ENCODE measurements at places on chromosomes 11 and 22.

- DNase-seq: no peak
Measured at GRCh38 chr11:71209181-71209580, 43.2 kb downstream of the SHANK2 start.

DNA sequence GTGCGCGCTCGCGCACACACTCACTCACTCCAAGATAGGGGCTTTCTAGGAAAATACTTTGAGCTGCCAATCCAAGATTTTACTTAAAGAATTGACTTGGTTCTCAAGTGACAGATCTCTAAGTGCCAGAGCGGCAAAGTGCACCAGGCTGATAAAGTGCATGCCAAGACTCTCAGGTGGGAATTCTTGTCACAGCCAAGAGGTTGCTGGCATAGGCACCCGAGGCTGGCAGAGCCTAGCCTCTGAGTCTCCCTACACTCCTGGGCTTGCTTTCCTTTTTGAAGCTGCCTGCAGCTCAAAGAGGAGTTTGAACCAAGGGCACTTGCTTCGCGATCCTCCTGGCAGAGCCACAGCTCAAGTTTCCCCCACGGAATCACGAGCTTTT, 2.5 kb upstream of the ADM start:
- no peak for DNase-seq

DNA sequence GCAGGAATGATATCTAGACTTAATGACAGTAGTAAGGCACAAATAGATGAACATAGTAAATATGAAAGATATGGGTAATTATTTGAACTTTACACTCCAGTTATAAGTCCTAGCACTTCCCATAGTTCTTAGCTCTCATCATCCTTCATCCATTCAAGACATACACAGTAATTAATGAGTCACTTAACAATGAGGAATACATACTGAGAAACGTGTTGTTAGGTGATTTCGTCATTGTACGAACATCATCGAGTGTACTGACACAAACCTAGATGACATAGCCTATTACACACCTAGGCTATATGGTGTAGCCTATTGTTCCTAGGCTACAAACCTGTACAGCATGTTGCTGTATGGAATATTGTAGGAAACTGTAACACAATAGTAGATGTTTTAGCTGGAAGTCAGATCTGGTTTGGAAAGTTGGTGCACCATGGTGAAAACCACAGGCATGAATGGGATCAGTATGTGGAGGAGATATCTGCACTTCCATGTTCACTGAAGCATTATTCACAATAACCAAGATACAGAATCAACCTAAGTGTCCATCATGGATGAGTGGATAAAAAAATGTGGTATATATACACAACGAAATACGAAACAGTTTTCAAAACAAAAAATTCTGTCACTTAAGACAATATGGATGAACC, 229.9 kb upstream of the PITPNB start:
- no peak for DNase-seq

DNA sequence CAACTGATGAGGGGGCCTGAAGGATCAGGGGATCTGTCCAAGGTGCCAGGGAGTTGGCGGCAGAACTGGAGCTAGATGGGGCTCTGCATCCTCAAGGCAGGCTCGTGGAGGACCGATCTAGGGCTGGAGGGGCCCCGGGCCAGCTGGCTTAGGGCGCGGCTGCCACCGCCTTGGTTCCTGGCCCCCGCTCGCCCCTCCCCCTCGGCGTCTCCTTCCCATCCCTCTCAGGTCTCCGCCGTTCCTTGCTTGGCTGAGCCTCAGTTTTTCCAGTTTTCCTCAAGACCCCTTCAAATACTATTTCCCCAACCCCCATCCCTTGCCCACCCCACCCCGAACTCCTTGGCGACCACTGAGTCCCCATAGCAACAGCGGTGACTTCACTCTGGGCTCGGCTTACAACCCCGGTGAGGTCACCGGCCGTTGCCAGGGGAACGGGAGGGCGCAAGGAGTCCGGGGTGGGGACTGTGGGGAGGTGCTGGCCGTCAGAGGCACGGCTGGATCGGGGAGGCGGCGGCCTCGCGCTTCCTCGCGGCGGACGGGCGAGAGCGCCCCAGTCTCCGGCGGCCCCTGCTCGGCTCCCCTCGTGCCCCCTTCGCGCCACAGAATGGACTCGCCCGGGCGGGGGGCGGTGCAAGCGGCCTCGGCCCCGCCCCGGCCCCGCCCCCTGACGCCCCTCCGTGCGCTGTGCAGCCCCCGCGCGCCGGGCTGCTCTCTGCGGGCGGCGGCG, 7.5 kb downstream of the FREY1 start:
- DNase-seq: peak; percentile 65

DNA sequence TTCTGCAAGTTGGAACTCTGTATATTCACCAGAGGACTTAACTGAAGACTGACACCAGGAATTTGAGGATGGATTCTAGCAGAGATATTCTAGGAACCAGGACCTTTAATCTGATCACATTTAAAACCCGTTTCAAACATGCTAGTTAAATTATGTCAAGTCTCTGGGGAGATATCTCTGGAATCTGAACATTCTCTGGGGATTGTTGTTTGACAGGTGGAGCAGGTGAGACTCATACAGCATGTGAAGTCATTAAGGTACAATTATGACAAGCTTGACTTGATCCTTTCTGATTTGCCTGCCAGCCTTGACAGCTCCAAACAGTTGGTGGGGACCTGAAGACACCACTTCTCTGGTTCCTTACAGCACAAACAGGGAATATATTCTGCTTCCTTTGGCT, 100.3 kb downstream of the FAT3 start:
- DNase-seq: no peak

- DNase-seq: no peak
Measured at GRCh38 chr11:68313574-68314202, 1.3 kb downstream of the LRP5 start.

DNA sequence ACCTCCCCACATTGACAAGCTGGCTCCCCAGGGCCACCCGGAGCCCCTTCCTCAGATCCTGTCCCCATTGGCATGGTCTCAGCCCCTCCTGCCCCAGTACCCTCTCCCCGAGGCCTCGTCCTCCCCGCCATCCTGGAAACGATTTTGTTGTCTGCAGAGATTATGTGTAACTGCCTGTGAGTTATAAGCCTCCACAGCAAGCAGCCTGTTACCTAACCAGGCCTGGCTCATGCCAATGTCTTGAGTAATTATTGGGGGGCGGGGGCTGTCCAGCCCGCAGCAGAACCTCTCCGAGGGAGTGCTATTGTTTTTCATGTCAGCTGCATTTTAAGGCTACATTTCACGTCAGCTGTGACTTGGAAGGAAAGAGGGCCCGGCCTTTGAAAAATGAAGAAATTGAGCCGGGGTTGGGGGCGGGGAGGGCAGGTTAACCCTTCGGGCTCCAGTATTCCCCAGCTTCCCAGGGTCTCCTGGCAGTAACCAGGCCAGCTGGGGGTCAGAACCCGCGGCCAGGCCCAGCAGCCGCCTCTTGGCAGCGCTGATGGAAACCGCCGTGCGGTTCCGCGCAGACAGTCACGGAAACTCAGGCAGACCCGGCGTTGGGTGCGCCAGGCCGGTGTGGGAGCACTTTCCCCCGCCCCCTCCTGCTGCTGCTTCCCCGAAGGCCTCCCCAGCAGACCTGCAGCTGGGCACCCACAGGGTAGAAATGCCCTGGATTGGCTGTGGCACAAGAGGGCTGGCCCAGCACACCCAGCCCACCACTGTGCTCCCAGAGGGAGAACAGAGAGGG, 59.5 kb downstream of the CDKN1C start:
- DNase-seq: no peak

- DNase-seq: no peak
Measured at GRCh38 chr11:19519912-19520641, 192.6 kb upstream of the NAV2 start.

DNA sequence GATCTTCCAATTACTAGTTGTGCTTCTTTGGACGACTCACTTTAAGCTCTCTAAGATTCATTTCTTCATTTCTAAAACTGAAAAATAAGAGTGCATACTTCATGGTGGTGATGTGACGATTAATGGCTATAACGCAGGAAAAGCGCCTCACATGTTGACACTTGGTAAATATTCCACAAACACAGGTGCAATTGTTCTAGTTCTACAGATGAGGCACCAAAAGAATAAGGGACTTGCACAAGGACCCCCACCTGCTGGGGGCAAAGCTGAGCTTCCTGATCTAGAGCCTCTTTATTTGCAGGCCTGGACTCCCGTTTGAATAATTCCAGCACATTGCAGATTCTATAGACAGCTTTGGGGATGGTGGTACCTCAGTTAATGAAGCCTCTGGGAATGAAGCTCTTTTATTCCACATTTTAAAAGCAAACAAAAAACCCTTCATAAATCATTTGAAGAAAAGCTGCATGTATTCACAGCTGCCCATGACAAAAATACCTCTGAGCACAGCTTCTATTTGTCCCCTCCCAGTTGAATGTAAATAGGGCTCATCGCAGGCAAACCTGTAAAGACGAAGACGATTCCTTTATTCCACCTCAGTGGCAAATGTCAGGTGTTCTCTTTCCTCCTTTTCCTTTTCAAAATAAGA, 14.9 kb upstream of the CADM1 start:
- DNase-seq: no peak

DNA sequence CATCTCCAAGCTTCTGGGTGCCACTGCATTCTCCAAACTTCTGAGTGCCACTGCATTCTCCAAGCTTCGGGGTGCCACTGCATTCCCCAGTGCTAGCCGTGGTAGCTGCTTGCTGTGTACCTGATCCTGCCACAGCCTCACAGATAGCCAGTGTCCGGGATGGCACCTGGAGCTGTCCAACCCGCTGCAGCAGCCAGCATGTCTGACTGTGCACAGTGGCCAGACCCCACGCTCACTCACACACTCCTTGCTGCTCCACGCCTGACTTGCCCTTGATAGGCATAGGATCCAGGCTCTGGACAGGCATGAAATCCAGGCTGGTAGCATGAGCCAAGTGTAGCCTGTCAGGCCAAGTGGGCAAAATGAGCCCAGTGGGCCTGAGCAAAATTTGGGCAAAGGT, 465.0 kb downstream of the GUCY1A2 start:
- DNase-seq: no peak

GRCh38 chr11:44839458-44840084, 111.1 kb downstream of the TP53I11 start:
- DNase-seq: no peak

GRCh38 chr11:69249311-69250185, 44.4 kb upstream of the MYEOV start:
- DNase-seq: no peak

- no peak for DNase-seq
Measured at GRCh38 chr11:113247966-113248365, 66.4 kb upstream of the TTC12 start.

- DNase-seq: no peak
Measured at GRCh38 chr11:40010011-40010410, 1449.4 kb downstream of the LRRC4C start.

DNA sequence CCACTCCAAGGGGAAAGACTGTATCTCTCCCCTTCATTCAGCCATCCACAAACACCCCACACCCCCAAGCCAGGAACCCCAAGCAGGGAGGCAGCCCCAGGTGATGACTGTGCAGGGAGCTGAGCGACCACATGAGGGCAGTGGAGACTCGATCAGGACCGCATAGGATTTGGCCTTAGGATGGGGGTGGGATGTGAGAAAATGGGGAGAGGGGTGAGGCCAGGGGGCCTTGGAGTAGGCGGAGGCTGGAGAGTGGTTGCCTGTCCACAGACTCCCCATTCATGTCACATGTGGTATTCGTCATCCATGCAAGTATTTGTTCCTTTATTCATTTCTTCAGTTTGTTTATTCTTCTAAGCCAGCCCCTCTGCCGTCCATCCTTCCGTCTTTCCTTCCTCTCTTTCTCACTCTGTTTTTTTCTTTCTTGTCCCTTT, 2.7 kb upstream of the RHOD start:
- no peak for DNase-seq

GRCh38 chr22:48180631-48181030, 1418.2 kb downstream of the TBC1D22A start:
- DNase-seq: no peak

- DNase-seq: no peak
Measured at GRCh38 chr11:36500315-36500721, 9.8 kb downstream of the TRAF6 start.

DNA sequence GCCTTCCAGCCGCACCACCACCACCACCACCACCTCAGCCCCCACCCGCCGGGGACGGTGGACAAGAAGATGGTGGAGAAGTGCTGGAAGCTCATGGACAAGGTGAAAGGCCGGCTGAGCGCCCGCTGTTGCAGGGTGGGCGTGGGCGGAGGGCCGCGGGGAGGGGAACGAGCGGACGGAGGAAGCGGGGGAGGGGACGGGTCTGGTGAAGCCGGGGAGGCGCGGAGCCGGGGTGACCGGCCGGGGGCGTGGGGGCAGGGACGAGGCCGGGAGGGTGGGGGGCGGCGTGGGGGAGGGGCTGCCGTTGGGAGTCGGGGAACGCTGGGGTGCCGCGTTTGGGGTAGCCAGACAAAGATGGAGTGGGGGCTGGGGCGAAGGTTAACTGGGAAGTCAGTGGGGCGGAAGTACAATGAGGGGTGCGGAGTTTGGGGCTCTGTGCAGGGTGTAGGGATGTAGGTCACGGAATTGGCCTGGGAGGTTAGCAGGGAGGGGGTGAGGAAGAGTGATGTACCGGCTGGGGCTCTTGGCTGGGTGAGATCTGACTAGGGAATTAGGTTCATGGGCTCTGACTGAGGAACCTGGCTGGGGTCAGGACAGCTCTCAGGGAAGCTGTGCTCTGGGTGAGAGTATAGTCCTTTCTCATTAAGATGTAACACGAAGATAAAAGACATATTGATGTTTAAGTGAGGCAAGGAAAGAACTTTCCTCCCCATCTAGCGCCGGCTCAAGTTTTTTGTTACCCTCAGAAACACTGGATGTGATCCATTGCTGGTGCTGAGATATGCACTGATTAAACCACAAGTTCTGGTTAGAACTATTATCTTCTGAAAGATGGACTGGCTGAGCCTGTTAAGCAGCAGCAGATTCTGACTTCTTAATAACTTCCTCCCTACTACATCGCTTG, 624 bp downstream of the CBL start:
- DNase-seq: peak; percentile 57

- DNase-seq: no peak
Measured at GRCh38 chr11:8796941-8797340, 114.0 kb upstream of the AKIP1 start.

DNA sequence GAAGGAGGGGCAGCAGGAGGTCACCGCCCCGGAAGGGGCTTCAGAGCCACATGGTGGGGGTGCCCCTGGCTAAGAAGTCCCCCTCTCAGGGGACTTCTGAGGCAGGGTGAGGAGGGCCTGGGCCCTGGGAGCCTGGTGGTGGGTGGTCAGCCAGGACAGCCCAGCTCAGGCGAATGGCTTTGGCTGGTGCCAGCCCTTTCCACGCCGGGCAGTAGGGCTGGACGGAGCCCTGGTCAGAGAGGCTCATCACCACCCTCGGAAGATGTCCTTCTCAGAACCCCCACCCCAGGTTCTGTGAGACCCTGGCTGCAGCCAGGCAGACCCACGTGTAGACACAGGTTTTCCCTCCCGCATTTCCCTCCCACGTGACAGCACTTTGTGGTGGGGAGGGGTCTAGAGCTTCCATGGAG, 35.9 kb downstream of the OSBPL5 start:
- no peak for DNase-seq

- DNase-seq: no peak
Measured at GRCh38 chr22:21941921-21942320, 10.7 kb downstream of the PPM1F start.
